ENCODE measurements at places on chromosomes 1 and 21.
A peak's percentile ranks its signal among the peaks of the same experiment; 100 is the strongest.

DNA sequence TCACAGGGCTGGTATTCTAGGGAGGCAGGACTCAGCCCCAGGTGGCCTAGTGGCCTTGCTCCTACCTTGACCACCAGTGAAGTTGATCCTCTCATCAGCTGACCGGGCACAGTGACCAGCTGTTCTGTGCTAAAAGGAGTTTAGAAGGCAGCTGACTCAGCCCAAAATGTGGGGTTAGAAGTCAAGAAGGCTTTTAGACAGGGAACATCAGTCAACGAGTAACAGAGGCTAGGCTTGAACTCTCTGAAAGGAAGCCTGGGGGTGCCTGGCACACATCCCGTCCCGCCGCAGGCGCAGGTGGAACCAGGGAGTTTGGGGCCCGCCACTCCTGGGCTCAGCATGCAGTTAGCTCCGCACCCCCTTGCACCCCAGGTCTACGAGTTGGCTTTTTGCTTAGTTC, 114.9 kb upstream of the SLC45A1 start:
- no peak for DNase-seq

- no peak for DNase-seq
Measured at GRCh38 chr1:16396591-16396990, 29.5 kb downstream of the SZRD1 start.

- no peak for DNase-seq
Measured at GRCh38 chr1:237911911-237912310, 21.2 kb upstream of the ZP4 start.

GRCh38 chr1:230808281-230808872, 59.9 kb downstream of the C1orf198 start:
- peak; percentile 79 for DNase-seq

DNA sequence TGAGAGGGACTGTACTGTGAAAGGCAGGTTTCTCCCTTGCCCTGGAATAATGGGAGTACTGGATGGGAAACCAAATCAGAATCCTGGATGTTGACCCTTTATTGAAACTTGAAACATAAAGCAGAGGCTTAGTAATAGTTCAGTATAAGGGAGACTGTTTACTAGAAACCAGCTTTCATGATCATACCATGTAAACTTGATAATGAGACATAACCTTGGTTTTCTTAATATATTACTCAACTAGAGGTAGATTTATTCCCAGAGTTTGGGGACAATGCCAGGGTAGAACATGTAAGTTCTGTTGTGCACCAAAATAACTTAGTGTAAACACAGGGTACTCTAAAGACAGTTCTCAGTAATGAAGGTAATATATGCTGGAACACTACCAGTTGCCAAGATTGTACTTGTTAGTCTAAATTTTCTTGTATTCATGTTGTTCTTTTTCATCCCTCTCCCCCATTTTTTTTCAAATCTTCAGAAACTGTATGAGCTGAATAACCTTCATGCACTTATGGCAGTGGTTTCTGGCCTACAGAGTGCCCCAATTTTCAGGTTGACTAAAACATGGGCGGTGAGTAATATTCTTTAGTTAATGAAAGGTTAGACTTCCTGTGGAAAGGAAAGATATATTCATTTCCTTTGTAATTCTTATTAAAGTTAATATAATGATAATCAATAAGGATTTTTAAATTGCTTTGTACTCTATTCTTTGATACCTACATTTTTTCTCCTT, 49.6 kb downstream of the ANGPTL1 start:
- no peak for DNase-seq

DNA sequence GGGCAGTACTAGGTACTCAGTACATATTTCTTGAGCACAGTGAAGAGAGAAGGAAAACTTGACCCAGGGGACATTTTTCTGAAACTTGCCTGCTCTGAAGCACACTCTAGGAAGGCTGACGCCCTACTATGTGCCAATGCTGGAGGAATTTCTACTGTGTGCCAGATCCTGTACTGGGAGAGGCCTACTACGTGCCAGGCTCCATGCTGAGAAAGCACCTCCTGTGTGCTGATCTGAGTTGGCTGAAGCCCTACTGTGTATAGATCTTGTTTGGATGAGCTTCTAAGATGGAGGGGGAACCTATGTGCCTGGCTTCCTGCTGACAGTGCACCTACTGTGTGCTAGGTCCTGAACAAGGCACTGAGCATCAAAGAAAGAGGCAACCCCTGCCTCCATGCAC, 86.2 kb downstream of the GRIK3 start:
- DNase-seq, result no peak

All from hindlimb muscle (tissue), 1 donor.